ENCODE measurements at places on chromosomes 11 and 22. TPM values are rescaled to one million over a fixed set of nuclear protein-coding genes. Genes with fewer than 3 reads are reported as not detected.

DNA sequence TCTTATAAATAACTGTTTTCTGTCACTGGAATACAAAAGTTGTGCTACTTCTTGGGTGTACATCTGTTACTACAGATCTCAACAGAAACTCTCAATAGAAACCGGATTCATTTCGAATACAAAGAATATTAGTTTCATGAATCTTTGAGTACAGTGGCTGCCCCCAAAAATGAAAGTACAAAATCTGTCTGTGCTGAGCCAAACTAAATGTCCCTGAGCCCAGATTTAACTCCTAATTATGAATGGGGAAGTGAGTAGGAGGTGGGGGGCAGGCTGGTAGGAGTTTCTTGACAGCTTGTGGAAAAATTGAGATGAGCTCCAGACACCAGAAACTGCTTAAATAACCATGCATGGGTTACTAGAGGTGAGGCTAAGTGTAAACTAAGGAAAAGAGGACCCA, 41.6 kb downstream of the PITPNB start:
- H3K27me3 ChIP-seq = no peaks in the 10 kb centered on the region
- no peak overlapping the region for H3K4me3 ChIP-seq
- no peaks in the 10 kb centered on the region for H3K36me3 ChIP-seq
- H3K4me1 ChIP-seq = peaks cover 23% of the 10 kb centered on the region
- H3K27ac ChIP-seq = no peak overlapping the region

GRCh38 chr11:6297831-6298230, 22.5 kb downstream of the CAVIN3 start:
- H3K4me1 ChIP-seq = no peaks in the 10 kb centered on the region
- no peak overlapping the region for H3K27ac ChIP-seq
- no peaks in the 10 kb centered on the region for H3K36me3 ChIP-seq
- no peak overlapping the region for H3K4me3 ChIP-seq
- H3K27me3 ChIP-seq = no peaks in the 10 kb centered on the region

DNA sequence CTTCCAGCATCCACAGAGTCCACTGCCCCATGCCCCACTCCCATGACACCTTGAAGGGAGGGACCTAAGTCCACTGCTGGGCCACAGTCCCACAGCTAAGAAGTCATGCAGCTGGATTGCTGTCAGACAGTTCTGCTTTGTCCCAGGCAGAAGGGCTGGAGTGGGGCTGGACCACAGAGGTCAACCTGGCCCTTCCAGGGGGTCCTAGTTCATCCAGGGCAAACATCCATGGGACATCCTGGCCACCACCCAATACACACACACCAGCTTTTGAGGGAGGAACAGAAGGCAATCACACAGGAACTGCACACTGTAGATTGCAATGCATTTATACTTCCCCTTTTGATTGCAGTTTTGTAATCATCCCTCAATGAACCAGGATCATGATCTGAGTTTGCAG, 11.3 kb upstream of the APOL4 start:
- H3K4me3 ChIP-seq = no peak overlapping the region
- no peak for DNase-seq
- H3K36me3 ChIP-seq = no peaks in the 10 kb centered on the region
- H3K4me1 ChIP-seq = no peaks in the 10 kb centered on the region

Gene F2
- not detected for polyA plus RNA-seq

Gene A4GALT
- not detected for polyA plus RNA-seq

- no peak for DNase-seq
- H3K36me3 ChIP-seq = peaks cover 50% of the 10 kb centered on the region
- H3K27me3 ChIP-seq = no peaks in the 10 kb centered on the region
- H3K27ac ChIP-seq = peak overlapping the region; percentile 93
Measured at GRCh38 chr11:2400762-2401435, 349 bp downstream of the TSSC4 start.

- H3K4me1 ChIP-seq = no peaks in the 10 kb centered on the region
- H3K27ac ChIP-seq = no peak overlapping the region
- H3K36me3 ChIP-seq = peaks cover 5% of the 10 kb centered on the region
- no peaks in the 10 kb centered on the region for H3K27me3 ChIP-seq
- H3K4me3 ChIP-seq = no peak overlapping the region
Measured at GRCh38 chr11:123616505-123617198, 37.8 kb downstream of the SCN3B start.

Gene FAT3
- not detected for polyA plus RNA-seq

- H3K36me3 ChIP-seq = no peaks in the 10 kb centered on the region
- H3K27ac ChIP-seq = no peak overlapping the region
- no peaks in the 10 kb centered on the region for H3K4me1 ChIP-seq
- H3K4me3 ChIP-seq = no peak overlapping the region
Measured at GRCh38 chr11:123880912-123881311, 4.6 kb downstream of the TMEM225 start.

DNA sequence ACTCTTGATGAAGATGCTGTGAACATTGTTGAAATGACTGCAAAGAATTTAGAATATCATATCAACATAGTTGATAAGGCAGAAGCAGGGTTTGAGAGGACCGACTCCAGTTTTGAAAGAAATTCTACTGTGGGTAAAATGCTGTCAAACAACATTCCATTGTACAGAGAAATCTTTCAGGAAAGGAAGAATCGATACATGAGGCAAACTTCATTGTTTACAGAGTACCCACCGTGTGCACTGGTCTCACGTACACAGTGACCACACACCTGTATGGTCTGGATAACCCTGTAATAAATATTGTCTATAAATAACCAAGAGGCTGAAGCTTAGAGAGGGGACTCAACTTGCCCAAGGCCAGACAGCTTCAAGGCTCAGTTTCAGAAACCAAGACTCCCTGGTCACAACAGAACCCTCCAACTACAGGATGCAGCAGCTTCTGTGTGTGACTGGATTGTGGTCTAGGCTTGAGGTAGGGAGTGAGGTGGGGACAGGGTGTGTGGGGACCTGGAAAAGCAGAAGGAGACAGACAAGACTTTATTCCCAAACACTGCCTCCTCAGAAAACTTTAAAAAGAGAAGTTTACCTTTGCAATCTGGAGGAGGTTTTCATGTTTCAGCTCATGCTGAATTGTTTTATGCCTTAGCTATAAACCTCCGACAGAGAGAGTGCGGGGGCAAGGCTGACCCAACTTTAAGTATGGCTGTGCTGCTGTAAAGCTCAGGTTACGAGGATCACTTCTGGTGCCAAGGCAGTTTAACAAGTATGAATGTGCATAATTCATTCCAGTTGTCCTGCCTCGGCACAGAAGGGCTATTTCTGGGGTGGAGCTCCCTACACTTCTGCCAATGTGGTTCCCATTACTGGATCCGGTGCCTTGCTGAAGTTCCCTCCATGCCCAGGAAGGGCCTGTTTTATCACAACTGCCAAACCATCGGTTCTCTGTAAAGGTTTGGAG, 372.6 kb upstream of the NARS2 start:
- H3K4me3 ChIP-seq = no peak overlapping the region
- no peak overlapping the region for H3K27ac ChIP-seq
- H3K27me3 ChIP-seq = no peaks in the 10 kb centered on the region
- DNase-seq = no peak

- no peaks in the 10 kb centered on the region for H3K4me1 ChIP-seq
- H3K27ac ChIP-seq = no peak overlapping the region
- H3K36me3 ChIP-seq = no peaks in the 10 kb centered on the region
- DNase-seq = no peak
- no peaks in the 10 kb centered on the region for H3K27me3 ChIP-seq
Measured at GRCh38 chr22:37762389-37762836, 45.3 kb upstream of the GCAT start.

DNA sequence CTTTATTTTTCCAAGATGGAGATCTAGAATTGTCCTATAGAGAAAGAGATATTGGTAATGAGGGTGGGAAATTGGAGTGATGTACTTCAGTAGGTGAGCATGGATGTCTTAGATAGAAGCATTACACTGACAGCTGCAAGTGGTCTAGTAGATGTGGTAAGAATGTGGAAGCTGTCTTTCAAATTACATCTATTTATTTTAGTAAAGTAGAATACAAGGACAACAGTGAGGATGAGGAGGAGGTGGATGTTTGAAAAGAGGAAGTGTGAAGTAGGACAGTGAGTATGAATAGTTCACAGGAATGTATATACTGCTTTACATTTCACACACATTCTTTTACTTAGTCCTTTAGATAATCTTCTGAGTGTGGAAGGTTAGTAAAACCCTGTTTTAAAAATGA, 64.2 kb downstream of the HIPK3 start:
- H3K36me3 ChIP-seq = no peaks in the 10 kb centered on the region
- no peaks in the 10 kb centered on the region for H3K27me3 ChIP-seq
- H3K4me1 ChIP-seq = no peaks in the 10 kb centered on the region
